ENCODE measurements at places on chromosomes 3 and 15. TPM values are rescaled to one million over a fixed set of nuclear protein-coding genes. Genes with fewer than 3 reads are reported as not detected.

HESX1 gene
- total RNA-seq = 0.30 TPM

NCBP2 gene
- total RNA-seq = 30.1 TPM

ABHD2 gene
- total RNA-seq = 21.5 TPM

RETNLB gene
- not detected for total RNA-seq

PARP15 gene
- not detected for total RNA-seq

STRIT1 gene
- not detected for total RNA-seq

CYP8B1 gene
- not detected for total RNA-seq
